ENCODE measurements at places on chromosomes 12 and 14.

DNA sequence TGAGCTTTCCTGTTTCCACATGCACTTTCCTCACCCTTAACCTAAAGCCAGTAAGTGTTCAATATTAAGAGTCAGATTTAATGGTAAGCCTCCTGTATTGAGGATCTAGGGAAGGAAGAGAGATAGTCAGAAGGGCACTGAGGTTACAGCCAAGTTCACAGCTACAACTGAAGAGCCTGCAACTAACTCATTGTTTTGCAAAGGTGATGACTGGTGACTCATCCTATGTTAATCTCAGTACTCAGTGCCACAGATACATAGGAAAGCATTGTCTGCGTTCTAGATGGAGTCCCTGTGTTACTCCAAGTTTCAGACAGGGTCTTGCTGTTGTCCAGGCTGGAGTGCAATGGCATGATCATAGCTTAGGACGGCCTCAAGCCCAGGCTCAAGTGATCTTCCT, 157.0 kb upstream of the RBM19 start:
- no peak for DNase-seq

DNA sequence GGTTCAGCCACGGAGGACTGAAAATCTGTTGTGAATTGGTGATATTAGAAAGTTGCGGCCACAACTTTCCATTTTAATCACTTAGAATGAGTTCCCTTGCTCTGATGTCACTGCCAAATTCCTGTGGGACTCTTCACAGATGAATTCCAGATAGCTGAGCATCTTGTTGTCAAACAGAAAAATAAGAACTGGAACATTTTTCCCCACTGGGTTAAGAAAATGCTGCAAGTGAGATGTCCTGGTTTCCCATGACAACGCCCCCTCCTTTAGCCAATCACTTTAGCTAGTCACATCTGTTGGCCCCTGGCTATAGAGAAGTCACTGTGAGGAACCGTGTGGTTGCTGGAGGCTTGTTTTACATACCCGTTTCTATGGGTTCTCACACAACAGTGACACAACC, 135.9 kb downstream of the KTN1 start:
- no peak for DNase-seq

DNA sequence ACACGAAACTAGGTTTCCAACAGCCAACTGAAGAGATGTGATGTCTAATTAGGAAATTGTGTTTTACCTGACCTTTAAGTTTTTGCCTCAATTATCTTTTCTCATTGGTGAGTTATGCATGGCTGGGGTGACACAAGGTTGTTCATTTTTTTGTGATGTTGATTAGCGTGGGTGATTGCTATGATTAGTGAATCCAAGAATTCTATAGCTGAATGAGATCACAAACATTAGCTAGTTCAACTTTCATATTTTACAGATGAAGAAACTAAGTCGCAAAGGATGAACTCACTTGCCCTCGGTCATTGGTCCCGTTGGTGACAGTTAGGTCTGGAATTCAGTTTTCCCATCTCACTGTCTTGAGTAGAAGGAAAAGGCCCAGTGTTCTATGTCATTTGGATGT, 32.6 kb upstream of the LMNTD1 start:
- no peak for DNase-seq

GRCh38 chr12:100778967-100779590, 15.5 kb upstream of the ANO4 start:
- DNase-seq, result no peak

DNA sequence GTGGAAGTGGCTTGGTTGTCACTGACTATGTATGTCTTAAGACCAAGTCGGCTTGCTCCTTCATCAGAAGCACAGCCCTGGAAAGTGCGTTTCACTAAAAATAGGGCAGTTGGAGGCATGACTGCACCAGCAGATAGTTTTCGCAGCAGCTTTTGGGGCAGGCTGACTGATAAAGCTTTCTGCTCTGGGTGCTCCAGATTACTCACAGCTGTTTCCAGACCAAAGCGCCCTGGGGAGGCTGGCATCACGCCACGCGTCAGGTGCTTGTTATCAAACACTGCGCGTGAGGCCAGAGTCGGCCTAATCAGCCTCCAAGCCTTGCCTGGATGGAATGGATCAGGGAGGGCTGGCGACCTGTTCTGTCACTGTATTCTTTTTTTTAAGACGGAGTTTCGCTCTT, 13.3 kb upstream of the LRRC10 start:
- no peak for DNase-seq

- DNase-seq, result no peak
Observed at GRCh38 chr12:7146906-7147305, 16.7 kb downstream of the CLSTN3 start.

GRCh38 chr14:90530523-90530922, 133.7 kb downstream of the CALM1 start:
- no peak for DNase-seq

DNA sequence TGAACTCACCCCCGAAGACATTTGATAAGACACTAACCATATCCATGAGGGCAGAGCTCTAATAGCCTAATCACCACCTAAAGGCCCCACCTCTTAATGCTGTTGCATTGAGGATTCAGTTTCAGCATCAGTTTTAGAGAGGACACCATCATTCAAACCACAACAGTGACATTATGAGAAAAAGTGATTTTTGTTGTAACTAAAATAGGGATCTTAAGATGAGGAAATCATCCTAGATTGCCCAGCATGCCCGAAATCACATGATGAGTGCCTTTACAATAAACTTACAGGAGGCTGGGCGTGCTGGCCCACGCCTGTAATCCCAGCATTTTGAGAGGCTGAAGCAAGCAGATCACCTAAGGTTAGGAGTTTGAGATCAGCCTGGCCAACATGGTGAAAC, 9.7 kb upstream of the GLT1D1 start:
- DNase-seq, result no peak

DNA sequence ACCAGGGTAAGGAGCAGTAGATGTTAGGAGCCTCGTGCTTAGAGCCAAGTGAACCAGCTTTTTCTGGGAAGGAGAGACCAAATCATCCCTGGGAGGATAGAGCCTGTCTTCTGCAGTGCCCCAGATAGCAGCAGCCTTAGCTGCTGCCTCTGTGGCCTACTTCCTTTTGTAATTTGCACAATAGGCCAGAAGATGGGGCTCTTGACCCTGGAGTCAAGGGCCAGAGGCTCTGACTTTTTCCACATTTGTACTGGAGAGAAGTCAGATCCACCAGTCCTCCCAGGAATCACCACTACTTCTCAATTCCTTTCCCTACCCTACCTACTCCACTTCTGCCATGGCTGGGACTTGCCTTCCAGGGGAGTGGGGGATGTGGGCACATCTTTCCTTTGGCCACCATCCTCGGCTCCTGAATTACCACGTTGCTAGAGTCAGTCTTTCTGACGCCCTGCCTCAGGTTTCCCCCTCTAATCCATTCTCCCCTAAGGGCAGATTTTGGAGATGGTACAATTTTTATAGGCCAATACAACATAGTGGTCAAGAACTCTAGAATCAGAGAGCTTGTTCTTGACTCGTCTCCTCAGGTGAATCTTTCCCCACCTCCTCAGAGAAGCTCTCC, 3.3 kb upstream of the SLC4A8 start:
- DNase-seq, result peak; percentile 72

DNA sequence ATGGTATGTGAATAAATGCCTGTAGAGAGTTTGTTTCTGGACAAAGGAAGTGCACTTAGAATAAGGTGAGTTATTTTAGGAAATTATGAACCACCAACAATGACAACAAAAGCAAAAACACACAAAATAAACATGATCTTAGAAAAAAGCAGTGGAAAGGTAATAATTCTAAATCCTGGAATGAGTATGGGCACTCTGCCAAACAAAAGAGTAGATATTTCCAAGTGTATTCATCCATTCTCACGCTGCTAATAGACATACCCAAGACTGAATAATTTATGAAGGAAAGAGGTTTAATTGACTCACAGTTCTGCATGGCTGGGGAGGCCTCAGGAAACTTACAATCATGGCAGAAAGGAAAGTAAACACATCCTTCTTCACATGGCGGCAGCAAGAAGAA, 269.3 kb upstream of the NPAS3 start:
- no peak for DNase-seq

- no peak for DNase-seq
Observed at GRCh38 chr14:69876848-69877306, 2.3 kb upstream of the SMOC1 start.

- peak; percentile 5 for DNase-seq
Observed at GRCh38 chr14:90454041-90455000, 57.5 kb downstream of the CALM1 start.

- peak; percentile 43 for DNase-seq
Observed at GRCh38 chr14:35944847-35945246, 118.7 kb downstream of the BRMS1L start.

- no peak for DNase-seq
Observed at GRCh38 chr12:6182279-6182898, 17.8 kb upstream of the CD9 start.

- DNase-seq, result no peak
Observed at GRCh38 chr12:49264466-49264872, 413 bp upstream of the TUBA1C start.

DNA sequence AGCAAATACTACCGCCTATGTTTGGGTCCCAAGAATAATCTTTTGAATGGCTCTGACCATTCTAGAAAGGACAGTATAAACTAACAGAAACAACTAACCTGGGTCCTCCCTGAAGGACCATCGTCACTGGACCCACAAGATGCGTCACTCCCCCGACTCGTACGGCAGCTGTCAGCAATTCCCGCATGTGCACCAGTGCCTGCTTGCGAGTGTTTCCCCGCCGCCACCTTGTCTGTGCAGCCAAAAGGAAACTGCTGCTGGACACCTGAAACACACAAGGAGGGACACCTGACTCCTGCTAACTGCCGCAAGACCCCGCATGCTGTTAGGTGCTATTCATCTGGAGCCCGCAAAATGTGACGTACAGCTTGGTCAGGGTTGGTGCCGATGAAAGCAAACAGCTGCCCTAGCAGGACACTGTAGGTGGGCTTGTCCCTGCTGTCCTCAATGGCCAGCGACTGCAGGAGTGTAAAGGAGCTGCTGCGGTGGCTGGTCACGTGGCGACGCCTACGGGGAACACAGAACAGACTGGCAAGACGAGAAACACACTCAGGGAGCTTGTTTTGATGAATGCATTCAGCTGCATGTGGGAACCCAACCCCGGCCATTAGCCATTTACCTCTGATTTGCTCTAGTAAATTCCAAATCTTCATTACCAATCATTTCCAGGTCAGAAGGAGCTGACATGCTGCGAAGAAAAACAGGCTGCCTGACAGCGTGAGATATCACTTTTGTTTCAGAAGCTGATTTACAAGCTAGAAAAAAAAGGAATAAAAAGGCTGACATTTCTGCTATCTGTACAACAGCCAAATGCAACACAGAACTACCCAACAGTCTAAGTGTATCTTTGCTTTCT, 118.1 kb downstream of the TRAFD1 start:
- DNase-seq, result no peak

DNA sequence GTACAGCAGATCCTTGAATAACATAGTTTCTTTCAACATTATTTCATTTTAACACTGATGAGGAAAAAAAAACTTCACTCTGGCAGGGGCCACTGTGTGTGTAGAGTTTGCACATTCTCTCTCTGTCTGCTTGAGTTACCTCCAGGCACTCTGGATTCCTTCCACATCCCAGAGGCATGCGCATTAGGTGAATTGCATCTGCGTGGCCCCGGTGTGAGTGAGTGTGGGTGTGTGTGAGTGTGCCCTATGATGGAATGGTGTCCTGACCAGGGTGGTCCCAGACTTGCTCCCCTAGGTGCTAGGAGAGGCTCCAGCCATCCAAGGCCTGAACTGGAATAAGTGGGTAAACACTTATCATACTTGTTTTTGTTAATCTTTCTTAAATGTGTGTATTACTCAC, 90.6 kb upstream of the LRIG3 start:
- no peak for DNase-seq

DNA sequence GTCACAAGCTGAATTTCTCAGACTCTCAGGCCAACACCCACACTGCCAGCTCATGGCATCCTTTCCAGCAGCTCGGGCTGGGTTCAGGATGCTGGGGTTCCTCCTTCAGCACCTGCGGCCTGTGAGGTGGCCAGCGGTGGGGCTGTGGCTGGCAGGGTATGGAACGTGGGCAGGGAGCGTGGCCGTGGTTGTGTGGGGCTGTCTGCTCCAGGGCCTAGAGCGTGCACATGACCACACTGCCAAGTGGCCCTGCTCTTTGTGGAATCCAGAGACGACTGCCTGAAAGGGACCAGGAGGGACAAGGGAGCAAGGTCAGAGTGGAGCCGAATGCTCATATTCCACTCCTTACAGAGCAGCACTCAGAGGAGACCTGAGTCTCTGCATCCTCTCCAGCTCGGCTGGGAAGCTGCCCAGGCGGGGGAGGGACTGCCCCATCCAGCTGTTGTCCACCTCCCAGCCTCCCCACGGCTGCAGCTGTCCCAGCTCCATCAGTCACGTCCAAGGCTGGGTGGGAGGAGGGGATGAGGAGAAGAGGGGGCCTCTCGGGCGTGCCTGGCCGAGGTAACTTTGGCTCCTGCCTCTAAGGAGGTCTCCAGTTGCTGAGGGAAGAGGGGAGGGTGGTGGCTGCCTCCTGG, 71.3 kb downstream of the TSPAN9 start:
- DNase-seq, result no peak

DNA sequence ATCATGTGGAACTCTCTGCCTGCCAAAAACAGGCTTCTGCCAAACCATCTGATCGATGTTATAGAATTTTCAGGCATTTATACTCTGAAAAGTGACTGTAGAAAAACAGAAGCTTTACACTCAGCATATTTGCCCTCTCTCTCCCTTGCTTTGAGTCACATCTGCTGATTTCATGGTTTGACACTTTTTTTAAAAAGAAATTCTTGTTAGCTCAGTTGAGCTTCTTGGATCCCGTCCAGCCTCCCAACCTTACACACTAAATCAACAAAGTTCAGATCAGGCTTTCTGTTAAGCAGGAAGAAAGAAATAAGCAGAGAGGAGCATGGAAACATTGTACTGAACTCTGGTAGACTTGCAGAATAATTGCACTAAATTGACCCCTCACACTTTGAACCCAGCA, 193.6 kb upstream of the SEL1L start:
- no peak for DNase-seq

- no peak for DNase-seq
Observed at GRCh38 chr14:90883782-90884181, 67.6 kb upstream of the TTC7B start.

- DNase-seq, result no peak
Observed at GRCh38 chr12:30884799-30885198, 41.7 kb upstream of the TSPAN11 start.

GRCh38 chr12:5989621-5990020, 44.6 kb upstream of the ANO2 start:
- no peak for DNase-seq

GRCh38 chr12:3998968-3999792, 126.0 kb upstream of the PARP11 start:
- no peak for DNase-seq

- no peak for DNase-seq
Observed at GRCh38 chr14:64930085-64930843, 12.3 kb downstream of the GPX2 start.

GRCh38 chr12:89977405-89978085, 268.9 kb upstream of the ATP2B1 start:
- no peak for DNase-seq

- no peak for DNase-seq
Observed at GRCh38 chr14:38743966-38744584, 359.0 kb downstream of the SEC23A start.

GRCh38 chr12:92621833-92622232, 81.0 kb upstream of the PLEKHG7 start:
- DNase-seq, result no peak

- no peak for DNase-seq
Observed at GRCh38 chr12:99259040-99259934, 388.3 kb upstream of the GARIN6 start.

Data from activated CD4-positive, alpha-beta T cell treated with anti-CD3 and anti-CD28 coated beads, Interleukin-10, Interleukin-2, amounts not matched to agents 100 ng/mL and 50 ng/mL, durations not matched to agents 16 hours and 8 hours (primary cell).